ENCODE measurements at places on chromosomes 4 and X.
A peak's percentile ranks its signal among the peaks of the same experiment; 100 is the strongest.

GRCh38 chr4:140172960-140173359 lies 19.0 kb upstream of the MAML3 start:
- H3K4me1 ChIP-seq = peaks cover 27% of the 10 kb centered on the region
- peak; percentile 70 for DNase-seq
- no peaks in the 10 kb centered on the region for H3K27me3 ChIP-seq

- peak; percentile 17 for DNase-seq
- H3K4me1 ChIP-seq = no peaks in the 10 kb centered on the region
- no peaks in the 10 kb centered on the region for H3K27me3 ChIP-seq
- H3K4me3 ChIP-seq = no peak overlapping the region
- no peaks in the 10 kb centered on the region for H3K36me3 ChIP-seq
Observed at GRCh38 chr4:141158219-141158618, 24.9 kb upstream of the RNF150 start.

GRCh38 chr4:16859031-16859430 lies 39.4 kb downstream of the LDB2 start:
- DNase-seq = no peak
- H3K4me3 ChIP-seq = no peak overlapping the region
- H3K4me1 ChIP-seq = no peaks in the 10 kb centered on the region
- no peaks in the 10 kb centered on the region for H3K36me3 ChIP-seq

DNA sequence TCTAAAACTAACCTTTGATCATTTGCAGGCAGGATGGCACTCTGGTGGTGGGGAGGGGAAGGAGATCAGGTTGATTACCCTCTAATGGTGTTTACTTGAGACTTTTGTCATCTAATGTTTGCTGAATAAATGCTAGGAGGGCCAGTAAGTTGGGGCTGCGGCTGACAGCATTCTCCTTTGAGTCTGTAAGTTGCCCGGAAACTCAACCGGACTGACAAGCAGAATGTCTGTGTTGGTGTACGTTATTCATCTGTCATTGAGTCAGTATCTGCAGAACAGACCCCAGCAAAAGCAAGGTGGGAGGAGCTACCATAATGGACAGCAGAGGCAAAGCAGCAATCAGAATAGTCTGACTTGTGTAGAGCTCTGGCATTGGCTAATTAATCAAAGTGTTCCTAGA lies 1210.6 kb upstream of the PABPC4L start:
- H3K27me3 ChIP-seq = no peaks in the 10 kb centered on the region
- no peaks in the 10 kb centered on the region for H3K36me3 ChIP-seq
- no peak overlapping the region for H3K4me3 ChIP-seq
- H3K4me1 ChIP-seq = no peaks in the 10 kb centered on the region
- DNase-seq = no peak

DNA sequence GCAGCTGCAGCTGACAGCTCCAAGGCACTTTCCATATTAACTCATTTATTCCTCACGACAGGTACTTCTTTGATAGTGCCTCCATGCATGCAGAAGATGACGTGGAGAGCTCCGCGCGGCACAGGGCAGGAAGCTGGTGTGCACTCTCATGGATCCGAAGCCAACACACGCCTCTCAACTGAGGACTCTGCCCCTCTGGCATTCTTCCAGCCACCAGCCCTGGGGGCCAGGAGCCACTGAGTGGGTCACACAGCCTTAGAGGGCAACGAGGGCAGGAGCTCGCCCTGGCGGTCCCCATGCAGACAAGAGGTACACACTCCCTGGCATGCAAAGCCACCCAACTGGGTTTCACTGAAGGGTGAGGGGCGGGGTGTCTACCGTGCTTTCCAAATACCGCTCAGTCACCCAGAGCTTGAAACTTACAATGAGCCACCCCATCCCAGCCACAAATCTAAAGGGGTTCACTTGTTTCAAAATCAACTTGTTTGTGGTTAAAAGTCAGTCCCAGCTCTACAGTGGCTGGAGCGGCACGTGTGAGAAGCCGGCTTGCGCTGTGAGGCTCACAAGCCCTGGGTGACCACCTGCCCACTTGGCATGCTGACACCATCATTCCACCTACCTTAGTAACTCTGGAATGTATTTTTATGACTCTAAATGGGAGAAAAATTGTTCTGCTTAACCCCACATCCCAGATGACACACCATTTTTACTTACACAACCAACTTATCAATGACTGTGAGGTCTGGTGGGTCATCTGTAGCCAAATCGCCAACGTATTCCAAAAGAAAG lies 16.2 kb downstream of the NOP14 start:
- no peaks in the 10 kb centered on the region for H3K27me3 ChIP-seq
- DNase-seq = no peak
- no peak overlapping the region for H3K4me3 ChIP-seq
- no peaks in the 10 kb centered on the region for H3K4me1 ChIP-seq
- H3K27ac ChIP-seq = no peak overlapping the region

GRCh38 chrX:75131973-75132627 lies 24.0 kb downstream of the ABCB7 start:
- no peak for DNase-seq
- H3K4me1 ChIP-seq = no peaks in the 10 kb centered on the region
- H3K27ac ChIP-seq = no peak overlapping the region
- H3K4me3 ChIP-seq = no peak overlapping the region
- H3K36me3 ChIP-seq = no peaks in the 10 kb centered on the region
- no peaks in the 10 kb centered on the region for H3K27me3 ChIP-seq

- H3K4me1 ChIP-seq = no peaks in the 10 kb centered on the region
- no peaks in the 10 kb centered on the region for H3K27me3 ChIP-seq
- no peaks in the 10 kb centered on the region for H3K36me3 ChIP-seq
- DNase-seq = no peak
Observed at GRCh38 chr4:71136071-71136470, 142.6 kb downstream of the DCK start.

DNA sequence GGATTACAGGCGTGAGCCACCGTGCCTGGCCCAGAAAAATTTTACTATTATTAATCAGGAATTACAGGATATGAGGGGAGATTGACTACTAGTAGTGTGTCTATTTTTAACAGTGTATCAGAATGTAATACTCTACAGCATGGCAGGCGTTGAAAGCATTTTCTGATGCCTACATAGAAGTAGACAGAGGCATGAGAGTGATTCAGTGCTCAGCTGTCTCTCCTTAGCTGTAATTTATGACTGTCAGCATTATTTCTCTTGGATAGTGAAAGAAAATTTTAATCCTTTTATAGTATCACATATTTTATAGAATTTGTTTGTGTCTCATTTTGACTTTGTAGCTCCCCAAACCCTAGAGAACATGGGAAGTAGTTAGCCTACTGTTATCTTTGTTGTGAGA lies 20.7 kb downstream of the ARHGAP24 start:
- DNase-seq = no peak
- H3K27me3 ChIP-seq = no peaks in the 10 kb centered on the region
- H3K27ac ChIP-seq = no peak overlapping the region

GRCh38 chr4:83852085-83852451 lies 316.2 kb downstream of the GPAT3 start:
- no peak for DNase-seq
- no peaks in the 10 kb centered on the region for H3K4me1 ChIP-seq
- H3K27me3 ChIP-seq = no peaks in the 10 kb centered on the region
- H3K27ac ChIP-seq = no peak overlapping the region
- no peaks in the 10 kb centered on the region for H3K36me3 ChIP-seq

DNA sequence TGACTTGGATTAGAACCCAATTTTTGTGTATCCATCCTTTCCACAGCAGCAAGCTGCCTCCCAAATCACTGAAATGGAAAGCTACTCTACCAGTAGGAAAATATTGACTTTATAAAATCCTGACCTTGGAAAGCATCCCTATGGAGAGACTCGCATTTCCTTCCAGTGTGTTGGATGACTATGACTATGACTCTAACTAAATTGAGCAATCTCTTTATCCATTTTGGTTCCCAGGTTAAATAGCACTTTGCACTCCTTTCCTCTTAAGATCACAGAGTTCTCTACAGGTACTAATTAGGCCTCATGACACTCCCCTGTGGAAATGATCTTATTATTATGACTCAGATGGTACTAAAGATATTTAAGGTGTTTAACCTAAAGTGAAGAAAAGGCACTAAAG lies 431.8 kb downstream of the PPARGC1A start:
- no peaks in the 10 kb centered on the region for H3K4me1 ChIP-seq
- H3K36me3 ChIP-seq = no peaks in the 10 kb centered on the region
- no peak overlapping the region for H3K27ac ChIP-seq
- DNase-seq = no peak
- H3K4me3 ChIP-seq = no peak overlapping the region

GRCh38 chr4:63757929-63758328 lies 651.3 kb downstream of the TECRL start:
- no peak overlapping the region for H3K4me3 ChIP-seq
- H3K27me3 ChIP-seq = no peaks in the 10 kb centered on the region
- no peaks in the 10 kb centered on the region for H3K36me3 ChIP-seq
- no peaks in the 10 kb centered on the region for H3K4me1 ChIP-seq
- no peak overlapping the region for H3K27ac ChIP-seq

GRCh38 chr4:25814301-25815136 lies 48.3 kb downstream of the SEL1L3 start:
- no peaks in the 10 kb centered on the region for H3K36me3 ChIP-seq
- DNase-seq = peak; percentile 40
- H3K4me1 ChIP-seq = peaks cover 4% of the 10 kb centered on the region
- H3K4me3 ChIP-seq = no peak overlapping the region
- no peak overlapping the region for H3K27ac ChIP-seq

- peaks cover 33% of the 10 kb centered on the region for H3K36me3 ChIP-seq
- DNase-seq = no peak
- peaks cover 3% of the 10 kb centered on the region for H3K27me3 ChIP-seq
Observed at GRCh38 chr4:48831532-48832030, 693 bp downstream of the OCIAD1 start.

DNA sequence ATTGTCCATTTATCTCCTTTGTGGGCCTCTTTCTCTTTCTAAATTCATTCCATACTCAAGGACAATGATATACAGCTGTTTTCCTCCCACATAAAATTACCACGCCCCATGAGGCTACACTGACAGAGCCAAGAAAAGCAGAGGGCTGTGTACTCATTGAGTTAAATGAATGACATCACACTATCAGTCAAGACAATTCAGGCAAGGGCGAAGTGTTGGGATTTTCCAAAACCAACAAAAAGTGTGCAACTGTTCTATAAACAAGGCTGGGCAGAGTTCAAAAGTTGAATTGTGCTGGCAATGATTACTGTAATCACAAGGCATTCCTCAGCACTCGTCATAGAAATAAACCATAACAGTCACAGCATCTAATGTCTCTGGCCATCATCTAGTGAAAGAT lies 799.6 kb upstream of the DIAPH2 start:
- H3K4me1 ChIP-seq = no peaks in the 10 kb centered on the region
- H3K27ac ChIP-seq = no peak overlapping the region
- no peaks in the 10 kb centered on the region for H3K27me3 ChIP-seq
- H3K4me3 ChIP-seq = no peak overlapping the region
- no peaks in the 10 kb centered on the region for H3K36me3 ChIP-seq

DNA sequence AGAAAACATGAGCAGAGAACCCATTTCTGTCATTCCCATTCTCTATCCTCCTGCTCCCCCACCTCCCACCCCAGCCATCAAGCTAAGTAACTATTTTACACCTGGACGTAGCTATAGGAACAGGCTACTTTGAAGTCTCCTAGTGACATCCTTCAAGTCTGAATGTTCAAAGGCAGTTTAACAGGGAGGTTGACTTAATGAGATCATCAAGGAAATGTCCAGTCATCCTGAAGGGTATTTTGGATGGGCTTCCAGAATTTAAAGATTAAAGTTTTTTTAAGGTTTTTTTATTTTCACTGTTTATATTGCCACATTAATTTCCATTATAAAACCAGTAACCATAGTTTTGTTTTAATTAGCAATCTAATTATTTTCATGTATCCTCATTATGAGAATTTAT lies 41.1 kb downstream of the HPF1 start:
- H3K4me1 ChIP-seq = no peaks in the 10 kb centered on the region
- no peak overlapping the region for H3K4me3 ChIP-seq
- H3K36me3 ChIP-seq = peaks cover 38% of the 10 kb centered on the region
- H3K27me3 ChIP-seq = no peaks in the 10 kb centered on the region

DNA sequence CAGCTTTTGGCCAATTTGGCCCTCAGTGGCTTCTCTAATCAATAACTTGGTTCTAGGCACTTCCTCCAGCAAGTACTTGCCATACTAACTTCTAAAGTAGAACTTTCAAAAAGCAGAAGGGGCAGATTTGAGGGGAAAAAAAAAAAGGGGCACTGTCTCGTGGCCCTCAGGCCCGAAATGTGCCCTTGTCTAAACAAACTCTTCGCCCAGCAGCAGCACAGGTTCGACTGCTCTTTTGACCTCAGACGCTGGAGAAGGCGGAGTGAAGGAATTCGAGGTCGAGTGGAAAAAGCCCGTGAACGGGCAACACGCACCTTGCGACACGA lies 775 bp downstream of the GRPEL1 start:
- H3K4me3 ChIP-seq = peak overlapping the region; percentile 68
- peaks cover 18% of the 10 kb centered on the region for H3K36me3 ChIP-seq
- DNase-seq = no peak
- peak overlapping the region; percentile 94 for H3K27ac ChIP-seq

- H3K36me3 ChIP-seq = no peaks in the 10 kb centered on the region
- DNase-seq = no peak
- no peaks in the 10 kb centered on the region for H3K4me1 ChIP-seq
Observed at GRCh38 chr4:185481401-185481800, 9.9 kb upstream of the CCDC110 start.

- H3K4me3 ChIP-seq = no peak overlapping the region
- no peak overlapping the region for H3K27ac ChIP-seq
- DNase-seq = no peak
- H3K27me3 ChIP-seq = no peaks in the 10 kb centered on the region
- H3K36me3 ChIP-seq = no peaks in the 10 kb centered on the region
Observed at GRCh38 chr4:123288309-123289025, 108.1 kb upstream of the SPRY1 start.

- no peak overlapping the region for H3K4me3 ChIP-seq
- no peak for DNase-seq
- no peaks in the 10 kb centered on the region for H3K27me3 ChIP-seq
- no peaks in the 10 kb centered on the region for H3K36me3 ChIP-seq
- no peak overlapping the region for H3K27ac ChIP-seq
Observed at GRCh38 chr4:14667624-14668151, 334.6 kb upstream of the CPEB2 start.

- H3K27ac ChIP-seq = no peak overlapping the region
- no peaks in the 10 kb centered on the region for H3K27me3 ChIP-seq
- no peak for DNase-seq
- no peak overlapping the region for H3K4me3 ChIP-seq
Observed at GRCh38 chr4:8395504-8396296, 44.8 kb downstream of the ACOX3 start.

DNA sequence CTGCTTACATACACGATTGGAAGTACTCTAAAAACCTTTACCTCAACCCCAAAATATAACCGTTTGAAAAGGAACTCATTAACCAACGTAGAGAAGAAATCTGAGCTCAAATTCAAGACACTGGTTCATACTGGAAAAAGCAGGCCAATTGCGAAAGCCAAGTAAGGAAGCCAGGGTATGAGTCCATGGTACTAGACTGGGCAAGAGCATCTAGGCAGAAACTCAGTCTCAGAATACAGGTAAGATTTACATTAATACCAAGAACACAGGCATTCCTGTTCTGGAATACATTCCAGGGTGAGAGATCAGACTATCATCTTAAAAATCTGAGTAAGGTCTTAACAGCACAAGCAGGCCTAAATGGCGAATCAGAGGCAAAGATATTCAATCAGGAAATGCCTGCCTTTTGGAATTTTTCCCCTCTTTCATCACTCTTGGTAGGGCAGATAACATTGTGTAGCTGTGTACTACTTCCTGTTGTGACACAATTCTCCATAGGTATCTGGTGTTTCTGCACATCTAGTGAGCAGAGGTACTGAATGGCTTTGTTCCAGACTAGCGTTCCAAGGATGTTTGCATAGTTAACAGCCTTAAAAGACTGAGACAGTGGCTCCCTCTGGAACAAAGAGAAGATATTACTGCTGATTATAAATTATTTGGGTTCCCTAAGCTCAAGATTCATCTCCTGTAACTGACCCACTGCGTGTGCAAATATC lies 311.3 kb downstream of the PCDH19 start:
- no peak overlapping the region for H3K27ac ChIP-seq
- no peaks in the 10 kb centered on the region for H3K4me1 ChIP-seq
- H3K4me3 ChIP-seq = no peak overlapping the region
- no peaks in the 10 kb centered on the region for H3K27me3 ChIP-seq
- no peaks in the 10 kb centered on the region for H3K36me3 ChIP-seq
